ENCODE measurements at places on chromosomes 16 and 17. TPM values are rescaled to one million over a fixed set of nuclear protein-coding genes. Genes with fewer than 3 reads are reported as not detected.
A peak's percentile ranks its signal among the peaks of the same experiment; 100 is the strongest.

TBC1D3G gene
- total RNA-seq: not detected

CLEC3A gene
- not detected for total RNA-seq

- no peak overlapping the region for H3K4me3 ChIP-seq
- no peak overlapping the region for H3K27ac ChIP-seq
- no peaks in the 10 kb centered on the region for H3K27me3 ChIP-seq
- DNase-seq: no peak
- H3K4me1 ChIP-seq: no peaks in the 10 kb centered on the region
These were observed 62.2 kb downstream of the UTP18 start for GRCh38 chr17:51322390-51323029.

GRCh38 chr17:7218758-7219157 lies 878 bp downstream of the DLG4 start:
- H3K27me3 ChIP-seq: no peaks in the 10 kb centered on the region
- H3K27ac ChIP-seq: peak overlapping the region; percentile 75

DNA sequence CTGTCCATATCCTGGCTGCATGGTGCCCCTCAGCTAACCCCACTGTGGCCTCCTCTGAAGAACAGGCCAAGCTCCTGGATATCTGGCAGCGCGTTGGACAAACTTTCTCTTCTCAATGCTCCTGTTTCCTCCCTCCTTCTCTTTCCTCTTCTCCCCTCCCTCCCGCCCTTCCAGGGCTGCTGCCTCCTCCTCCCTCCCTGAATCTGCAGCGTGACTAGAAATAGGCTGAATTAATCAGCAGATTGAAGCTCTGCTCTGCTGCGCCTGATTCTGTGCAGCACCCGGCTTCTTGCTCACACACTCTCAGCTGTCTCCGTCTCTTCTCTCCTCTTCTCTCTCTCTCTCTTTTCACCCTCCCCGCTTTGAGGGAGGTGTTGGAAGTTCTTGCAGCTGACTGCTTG lies 19.8 kb downstream of the TMEM94 start:
- no peaks in the 10 kb centered on the region for H3K27me3 ChIP-seq
- no peak for DNase-seq
- no peak overlapping the region for H3K4me3 ChIP-seq
- H3K27ac ChIP-seq: no peak overlapping the region

DNA sequence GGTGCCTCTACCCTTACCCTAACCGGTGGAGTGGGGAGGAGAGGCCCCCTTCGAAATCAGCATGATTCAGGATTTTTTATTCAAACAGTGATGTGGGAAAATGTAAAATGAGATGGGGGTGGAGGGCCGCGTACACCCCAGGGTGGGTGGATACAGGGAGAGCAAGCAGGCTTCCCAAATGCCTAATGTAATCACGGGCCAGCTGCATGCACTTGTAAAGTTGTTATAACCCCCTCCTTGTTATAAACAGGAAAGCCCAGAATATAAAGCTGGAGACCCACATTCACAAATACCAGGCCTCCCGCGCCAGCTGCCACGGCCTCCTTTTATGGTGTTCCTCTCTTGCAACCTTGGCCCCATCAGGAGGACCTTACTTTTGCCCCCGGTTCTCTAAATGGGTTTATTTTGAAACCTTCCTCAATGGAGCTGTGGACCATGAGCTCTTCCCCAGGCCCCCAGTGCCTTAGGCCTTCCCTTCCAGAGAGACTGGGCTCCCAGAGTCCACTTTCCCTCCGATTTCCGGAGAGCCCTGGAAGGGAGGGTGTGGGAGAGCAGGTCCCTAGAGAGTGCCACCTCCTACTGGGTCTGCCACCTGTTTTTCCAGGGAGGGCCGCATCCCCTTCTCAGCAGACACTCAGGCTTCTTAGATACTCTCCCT lies 906 bp upstream of the FOXL1 start:
- H3K4me1 ChIP-seq: peaks cover 13% of the 10 kb centered on the region
- no peak overlapping the region for H3K27ac ChIP-seq
- peaks cover 69% of the 10 kb centered on the region for H3K27me3 ChIP-seq
- H3K4me3 ChIP-seq: no peak overlapping the region
- H3K36me3 ChIP-seq: no peaks in the 10 kb centered on the region

GRCh38 chr17:733743-734142 lies 1.3 kb downstream of the TLCD3A start:
- H3K36me3 ChIP-seq: no peaks in the 10 kb centered on the region
- H3K4me3 ChIP-seq: no peak overlapping the region
- H3K27me3 ChIP-seq: peaks cover 13% of the 10 kb centered on the region
- DNase-seq: no peak
- H3K27ac ChIP-seq: no peak overlapping the region
- H3K4me1 ChIP-seq: peaks cover 14% of the 10 kb centered on the region

GRCh38 chr17:22506861-22507260 lies 814.5 kb downstream of the KCNJ18 start:
- H3K27me3 ChIP-seq: no peaks in the 10 kb centered on the region
- no peaks in the 10 kb centered on the region for H3K36me3 ChIP-seq
- H3K4me1 ChIP-seq: no peaks in the 10 kb centered on the region
- DNase-seq: no peak
- H3K4me3 ChIP-seq: no peak overlapping the region
